Pancreas (tissue), 10 donors: ENCODE measurements at places on chromosomes 5 and 9. TPM values are rescaled to one million over a fixed set of nuclear protein-coding genes. Genes with fewer than 3 reads are reported as not detected.

- H3K4me1 ChIP-seq = peaks cover 4% of the 10 kb centered on the region
- peak overlapping the region; percentile 52 for H3K4me3 ChIP-seq
- peaks cover 34% of the 10 kb centered on the region for H3K27me3 ChIP-seq
- peak overlapping the region; percentile 76 for H3K27ac ChIP-seq
- H3K36me3 ChIP-seq = no peaks in the 10 kb centered on the region
Measured at GRCh38 chr5:42951293-42951840, 88.8 kb downstream of the ANXA2R start.

- no peak overlapping the region for H3K27ac ChIP-seq
- H3K4me3 ChIP-seq = no peak overlapping the region
- H3K36me3 ChIP-seq = no peaks in the 10 kb centered on the region
Measured at GRCh38 chr9:105673850-105674387, 11.7 kb downstream of the TAL2 start.

DNA sequence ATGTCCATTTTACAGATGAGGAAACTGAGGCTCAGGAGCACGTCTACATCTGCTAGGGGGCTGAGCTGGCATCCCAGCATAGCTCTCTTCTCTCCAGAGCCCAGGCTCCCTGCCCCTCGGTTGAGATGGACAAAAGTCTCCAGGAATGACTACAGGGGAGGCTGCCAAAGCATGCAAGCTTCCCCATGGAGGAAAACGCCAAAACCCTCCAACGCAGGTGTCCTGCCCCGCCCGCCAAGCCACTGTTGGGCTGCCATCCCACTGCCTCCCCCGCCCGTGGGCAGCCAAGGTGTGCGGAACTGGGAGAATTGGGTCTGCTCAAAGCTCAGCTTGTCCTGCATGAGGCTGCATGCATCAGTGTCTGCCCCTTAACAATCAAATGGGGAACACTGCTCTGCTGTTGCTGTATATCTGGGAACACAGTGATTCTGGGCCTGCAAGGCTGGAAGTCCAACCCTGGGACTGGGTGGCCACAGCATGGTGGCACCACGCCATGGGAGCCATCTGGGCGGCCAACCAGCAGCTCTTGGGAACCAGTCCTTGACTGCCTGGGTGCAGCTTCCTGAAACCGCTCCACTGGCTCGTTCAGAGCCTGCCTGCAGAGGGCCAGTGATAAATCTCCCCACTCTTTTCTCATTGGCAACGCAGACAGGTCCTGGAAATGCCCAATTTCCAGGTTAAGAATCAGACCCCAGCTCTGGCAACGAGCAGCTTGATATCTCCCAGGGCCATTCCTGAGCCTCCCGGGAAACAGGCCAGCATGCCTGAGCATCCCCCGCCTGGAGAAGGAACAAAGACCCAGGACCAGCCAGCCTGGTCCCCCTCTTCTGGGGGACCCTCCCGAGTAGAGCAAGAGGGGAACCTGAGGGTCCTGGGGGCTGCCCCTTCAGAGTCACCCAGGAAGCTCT is 3.5 kb downstream of the RALGDS start:
- H3K27ac ChIP-seq = peak overlapping the region; percentile 6
- peak; percentile 81 for DNase-seq
- H3K27me3 ChIP-seq = no peaks in the 10 kb centered on the region
- peaks cover 46% of the 10 kb centered on the region for H3K4me1 ChIP-seq

DNA sequence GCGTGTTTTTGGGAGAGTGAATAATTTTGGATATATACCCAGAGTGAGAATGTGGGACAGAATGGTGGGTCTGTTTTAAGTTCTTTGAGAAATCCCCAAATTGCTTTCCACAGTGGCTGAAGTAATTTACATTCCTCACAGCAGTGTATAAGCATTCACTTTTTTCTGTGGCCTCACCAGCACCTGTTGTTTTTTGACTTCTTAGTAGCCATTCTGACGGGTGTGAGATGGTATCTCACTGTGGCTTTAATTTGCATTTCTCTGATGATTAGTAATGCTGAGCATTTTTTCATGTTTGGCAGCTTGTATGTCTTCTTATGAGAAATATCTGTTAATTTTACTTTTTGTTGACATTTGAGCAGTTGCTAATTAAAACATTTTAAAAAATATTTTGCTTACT is 9.4 kb upstream of the SPATA31D1 start:
- H3K36me3 ChIP-seq = no peaks in the 10 kb centered on the region
- H3K4me3 ChIP-seq = no peak overlapping the region

DNA sequence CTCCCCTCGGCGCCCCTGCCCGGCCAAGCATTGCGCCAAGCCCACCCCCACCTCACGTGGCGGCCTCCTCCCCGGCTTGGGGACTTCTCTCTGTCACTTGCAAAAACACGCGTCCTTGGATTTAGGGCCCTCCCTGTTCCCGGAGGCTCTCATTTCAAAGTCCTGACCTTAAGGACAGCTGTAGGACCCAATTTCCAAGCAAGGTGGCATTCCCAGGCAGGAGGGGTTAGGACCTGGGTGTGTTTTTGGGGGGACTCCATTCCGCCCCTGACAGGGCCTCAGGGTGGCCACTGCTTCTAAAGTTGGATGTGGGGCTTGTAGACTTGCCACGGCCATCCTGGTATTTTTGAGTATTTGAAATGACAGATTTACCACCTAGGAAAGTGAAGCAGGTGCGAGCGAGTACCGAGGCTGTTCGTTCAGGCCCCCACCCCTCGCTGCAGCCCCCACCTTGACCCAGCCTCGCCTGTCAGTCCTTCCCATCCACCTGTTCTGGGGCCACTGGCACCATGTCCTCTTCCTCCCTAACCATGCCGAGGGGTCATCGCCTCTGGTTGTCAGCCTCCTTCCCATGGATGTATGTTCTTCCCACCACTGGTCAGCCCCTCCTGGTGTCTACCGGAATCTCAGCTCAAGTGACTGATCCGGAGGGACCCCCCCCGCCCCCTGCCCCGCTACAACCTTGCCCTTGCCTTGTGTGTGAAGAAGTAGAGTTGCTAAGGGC is 52.4 kb downstream of the MRPL36 start:
- no peak overlapping the region for H3K27ac ChIP-seq
- no peaks in the 10 kb centered on the region for H3K27me3 ChIP-seq
- DNase-seq = peak; percentile 17
- no peaks in the 10 kb centered on the region for H3K4me1 ChIP-seq

DNA sequence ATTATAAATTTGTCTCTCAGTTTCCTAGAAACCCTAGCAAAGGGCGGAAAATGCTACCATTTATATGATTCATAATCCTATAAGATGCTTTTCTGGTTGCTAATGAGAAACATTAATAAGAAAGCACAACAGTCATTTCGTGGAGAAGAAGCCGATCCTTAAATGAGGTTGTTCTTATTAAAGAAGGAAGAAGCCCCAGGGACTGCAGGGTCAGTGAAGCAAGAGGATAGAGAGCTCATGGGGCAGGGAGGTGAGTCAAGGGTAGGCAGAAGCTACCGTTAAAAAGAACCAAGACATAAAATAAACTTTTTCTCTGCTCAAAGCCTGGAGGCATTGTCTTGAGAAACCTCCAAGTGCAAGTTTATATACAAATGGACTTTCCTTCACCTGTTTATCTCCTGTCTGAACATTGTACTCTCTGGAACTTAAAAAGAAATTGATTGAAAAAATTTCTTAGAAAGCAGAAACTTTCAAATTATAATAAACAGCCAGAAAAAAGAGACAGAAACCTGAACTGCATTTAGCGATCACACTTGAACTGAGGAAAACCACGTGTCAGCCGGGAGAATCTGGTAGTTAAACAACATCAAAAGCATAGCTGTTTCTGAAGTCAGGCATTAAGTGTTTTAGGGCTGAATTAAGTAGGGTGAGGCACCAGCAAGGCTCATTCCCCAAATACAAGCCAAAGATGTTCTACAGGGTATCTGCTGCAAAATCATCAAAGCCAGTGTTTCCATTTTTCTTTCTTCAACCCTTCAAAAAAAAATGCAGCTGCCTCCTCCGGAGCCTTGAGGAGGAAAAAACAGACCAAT is 21.9 kb downstream of the HTR4 start:
- H3K4me1 ChIP-seq = no peaks in the 10 kb centered on the region
- no peak overlapping the region for H3K27ac ChIP-seq
- no peak for DNase-seq
- H3K36me3 ChIP-seq = no peaks in the 10 kb centered on the region

DNA sequence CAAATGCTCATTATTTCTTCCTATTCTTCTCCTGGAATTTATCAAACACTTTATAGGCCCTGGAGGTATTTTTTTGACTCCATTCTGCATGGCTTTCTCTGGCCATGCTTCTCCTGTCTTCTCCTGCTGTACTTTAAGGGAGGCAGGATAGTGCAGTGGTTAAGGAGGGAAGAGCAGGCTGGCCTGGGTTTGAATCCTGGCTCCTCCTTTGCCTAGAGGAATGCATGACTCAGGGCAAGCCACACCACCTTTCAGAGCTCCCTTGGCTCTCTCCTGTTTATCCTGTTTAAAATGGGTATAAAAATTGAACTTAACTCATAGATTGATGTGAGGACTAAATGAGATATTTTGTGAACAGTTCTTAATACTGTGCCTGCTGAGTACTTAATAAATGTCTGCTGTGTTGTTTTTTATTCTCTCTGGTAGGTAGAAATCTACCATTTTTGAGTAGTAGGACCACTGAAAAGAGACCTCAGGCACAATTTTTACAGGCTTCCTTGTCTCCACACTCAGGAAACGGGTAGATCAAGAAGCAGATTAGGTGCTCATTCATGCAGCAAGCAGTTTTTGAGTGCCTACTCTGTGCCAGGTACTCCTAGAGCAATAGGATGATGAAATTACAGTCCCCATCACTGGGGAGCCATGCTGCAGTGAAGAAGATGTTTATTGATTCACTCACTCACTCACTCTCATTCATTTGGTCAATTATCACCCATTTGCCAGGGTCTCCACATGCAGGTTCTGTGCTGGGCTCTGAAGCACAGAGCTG is 32.7 kb upstream of the ARAP3 start:
- H3K27me3 ChIP-seq = no peaks in the 10 kb centered on the region
- DNase-seq = no peak
- H3K27ac ChIP-seq = no peak overlapping the region
- no peaks in the 10 kb centered on the region for H3K36me3 ChIP-seq
- H3K4me1 ChIP-seq = no peaks in the 10 kb centered on the region
- H3K4me3 ChIP-seq = no peak overlapping the region

DNA sequence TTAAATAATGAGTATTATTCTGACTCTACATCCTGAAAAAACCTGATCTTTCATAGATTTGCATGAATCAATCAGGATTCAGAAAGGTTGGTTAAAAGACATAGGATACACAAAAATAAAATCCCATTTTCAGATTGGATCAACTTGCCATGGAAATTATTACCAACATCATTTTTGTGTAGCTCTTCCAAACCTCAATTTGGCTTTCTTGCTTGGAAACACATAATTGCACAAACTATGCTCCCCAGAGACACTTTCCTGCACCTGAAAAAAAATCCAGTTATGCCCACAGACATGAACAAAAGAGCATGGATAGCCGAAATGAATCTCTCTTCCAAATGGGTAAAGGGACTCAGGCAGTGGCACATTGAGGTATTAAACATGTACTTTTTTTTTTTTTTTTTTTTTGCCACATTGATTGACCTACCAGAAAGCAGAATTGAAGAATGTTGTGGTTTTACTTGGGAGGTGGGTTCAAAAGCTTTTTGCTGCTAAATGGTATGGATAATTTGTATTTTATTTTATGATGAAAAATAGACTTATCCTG is 135.4 kb upstream of the FBN2 start:
- no peaks in the 10 kb centered on the region for H3K36me3 ChIP-seq
- no peaks in the 10 kb centered on the region for H3K4me1 ChIP-seq
- H3K27ac ChIP-seq = no peak overlapping the region
- no peak overlapping the region for H3K4me3 ChIP-seq
- H3K27me3 ChIP-seq = no peaks in the 10 kb centered on the region

- DNase-seq = no peak
- H3K36me3 ChIP-seq = peaks cover 11% of the 10 kb centered on the region
- H3K4me3 ChIP-seq = no peak overlapping the region
- no peak overlapping the region for H3K27ac ChIP-seq
Measured at GRCh38 chr9:35564658-35565061, 40.4 kb upstream of the TESK1 start.

Gene DNAJC25
- total RNA-seq = 3.5 TPM

DNA sequence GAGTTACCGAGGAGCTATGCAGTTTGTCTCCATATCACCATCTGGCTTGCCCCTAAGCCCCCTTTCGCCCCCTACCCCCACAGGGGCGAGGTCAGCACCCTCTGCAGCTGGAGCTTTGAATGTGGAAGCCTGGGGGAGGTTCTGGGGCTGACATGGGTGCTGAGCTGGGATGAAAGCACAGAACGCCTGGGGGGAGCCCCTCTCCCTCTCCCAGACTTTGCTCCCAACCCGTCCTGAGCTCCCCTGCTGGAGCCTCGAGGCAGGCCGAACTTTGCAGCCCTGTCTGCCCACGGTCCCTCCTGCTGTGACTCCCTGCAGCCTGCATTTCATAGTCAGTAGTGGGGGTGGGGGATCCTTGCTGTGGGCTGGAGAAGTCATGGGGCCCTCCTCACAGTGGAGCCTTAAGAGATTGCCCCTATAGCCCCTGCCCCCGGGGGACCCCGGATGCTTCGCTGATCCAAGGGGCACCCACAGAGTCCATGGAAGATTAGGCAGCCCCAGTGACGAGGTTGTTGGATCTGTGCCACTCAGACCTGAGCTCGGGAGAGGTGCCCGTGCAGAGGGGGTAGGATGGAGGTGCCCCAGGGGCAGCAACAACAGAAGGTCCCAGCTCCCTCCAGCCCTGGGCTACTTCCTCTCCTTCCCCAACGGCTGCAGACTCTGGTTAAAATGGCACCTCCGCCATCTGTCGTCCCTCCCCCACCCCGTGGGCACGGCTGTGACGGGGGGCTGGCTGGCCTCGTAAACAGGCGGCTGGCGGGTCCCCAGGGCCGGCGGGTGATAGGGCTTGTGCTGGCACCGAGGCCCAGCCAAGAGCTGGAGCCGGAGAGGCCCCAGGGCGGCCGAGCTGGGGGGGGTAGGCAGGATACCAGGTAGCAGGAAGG is 162.0 kb downstream of the C9orf50 start:
- H3K4me3 ChIP-seq = no peak overlapping the region
- no peaks in the 10 kb centered on the region for H3K27me3 ChIP-seq
- peak overlapping the region; percentile 58 for H3K27ac ChIP-seq
- H3K4me1 ChIP-seq = peaks cover 17% of the 10 kb centered on the region
- DNase-seq = peak; percentile 70

DNA sequence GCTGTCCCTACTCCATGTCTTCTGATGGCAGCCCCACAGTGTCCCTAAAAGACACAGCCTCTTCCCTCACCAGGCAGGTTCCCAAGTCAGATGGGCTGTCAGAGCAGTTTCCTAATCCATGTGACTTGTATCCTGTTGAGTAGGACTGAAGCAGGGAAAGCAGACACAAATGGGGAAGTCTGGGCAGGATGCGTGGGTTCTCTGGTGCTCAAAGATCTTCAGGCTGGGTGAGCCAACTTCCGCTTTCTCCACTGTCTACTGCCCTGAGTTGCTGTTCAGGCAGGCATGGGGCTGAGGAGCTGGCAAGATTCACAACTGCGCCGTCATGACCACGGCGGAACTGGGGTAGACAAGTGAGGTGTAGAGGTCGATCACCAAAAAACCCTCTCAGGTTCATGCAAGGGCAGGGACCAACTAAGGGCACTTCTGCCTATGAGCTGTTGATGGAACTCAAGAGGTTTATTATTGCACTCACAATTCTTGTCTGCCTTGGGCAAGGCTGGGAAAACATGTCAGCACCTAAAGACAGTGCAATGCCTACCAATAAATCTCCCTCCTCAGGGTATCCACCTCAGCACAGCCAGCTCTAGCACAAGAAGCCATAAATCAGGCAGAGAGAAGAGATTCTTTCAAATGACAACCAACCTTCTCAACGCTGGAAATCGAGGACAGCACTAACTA is 83.4 kb downstream of the RAPGEF1 start:
- peak overlapping the region; percentile 85 for H3K27ac ChIP-seq
- H3K4me1 ChIP-seq = peaks cover 36% of the 10 kb centered on the region
- H3K4me3 ChIP-seq = no peak overlapping the region
